ENCODE measurements at places on chromosomes 3 and 15.

- no peak for DNase-seq
Measured at GRCh38 chr3:99753268-99753975, 64.2 kb upstream of the CMSS1 start.

GRCh38 chr3:23889950-23890349 lies 26.8 kb downstream of the NKIRAS1 start:
- no peak for DNase-seq

DNA sequence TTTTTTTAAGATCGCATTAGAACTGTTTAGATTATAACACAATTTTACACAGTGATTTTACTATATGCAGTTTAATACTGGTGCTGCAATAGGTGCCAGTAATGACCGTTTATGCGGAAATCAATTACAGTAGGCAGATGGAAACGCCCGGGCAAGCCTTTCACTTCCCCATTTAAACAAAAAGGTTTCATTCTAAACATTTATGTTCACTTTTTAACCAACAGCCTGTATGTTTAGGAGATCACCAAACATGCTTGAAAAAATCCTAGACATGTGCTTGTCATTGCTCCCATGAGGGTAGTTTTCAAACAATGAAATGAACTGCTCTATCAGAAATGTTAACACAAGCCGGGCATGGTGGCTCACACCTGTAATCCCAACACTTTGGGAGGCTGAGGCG lies 2.7 kb downstream of the BNIP2 start:
- no peak for DNase-seq

DNA sequence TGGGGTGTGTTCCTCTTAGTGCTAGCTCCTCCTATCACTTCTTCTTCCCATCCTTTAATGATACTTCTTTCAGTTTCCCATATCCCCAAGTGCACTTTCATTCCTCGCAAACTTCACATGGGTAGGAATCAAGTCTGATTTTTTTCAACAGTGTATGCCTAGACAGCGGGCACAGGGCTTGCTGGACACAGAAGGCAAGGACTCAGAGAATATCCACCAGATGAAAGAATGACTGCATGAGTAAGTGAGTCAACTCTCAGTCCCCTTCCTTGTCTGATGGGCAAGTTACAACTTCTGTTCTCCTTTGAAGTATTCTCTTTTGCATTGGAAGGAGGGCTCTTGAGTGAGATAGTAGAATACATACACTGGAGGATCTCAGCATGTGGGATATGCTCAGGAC lies 3.1 kb upstream of the SQOR start:
- no peak for DNase-seq

All from CD4-positive, alpha-beta T cell (primary cell).